ACHN (cell line): ENCODE measurements at places on chromosomes 1 and 21.

DNA sequence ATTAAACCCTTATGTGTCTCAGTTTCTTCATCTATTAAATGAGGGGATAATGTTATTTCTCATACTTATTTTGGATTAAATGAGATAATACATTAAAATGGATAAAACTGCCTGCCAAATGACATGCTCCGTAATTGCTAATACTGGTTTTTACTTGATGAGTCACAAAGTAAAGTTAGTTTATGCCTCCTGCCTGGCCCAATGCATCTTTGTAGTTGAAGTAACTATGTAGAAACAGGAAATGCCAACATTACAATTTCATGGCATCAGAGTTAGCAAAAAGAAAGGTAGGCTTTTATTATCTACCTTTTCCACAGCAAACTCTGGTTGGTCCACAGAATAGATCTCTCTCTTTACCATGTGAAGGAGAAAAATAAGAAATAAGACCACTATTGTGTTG is 214.5 kb downstream of the TBX15 start:
- no peak for DNase-seq

GRCh38 chr1:37477946-37478345 is 3.6 kb downstream of the ZC3H12A start:
- no peak for DNase-seq

DNA sequence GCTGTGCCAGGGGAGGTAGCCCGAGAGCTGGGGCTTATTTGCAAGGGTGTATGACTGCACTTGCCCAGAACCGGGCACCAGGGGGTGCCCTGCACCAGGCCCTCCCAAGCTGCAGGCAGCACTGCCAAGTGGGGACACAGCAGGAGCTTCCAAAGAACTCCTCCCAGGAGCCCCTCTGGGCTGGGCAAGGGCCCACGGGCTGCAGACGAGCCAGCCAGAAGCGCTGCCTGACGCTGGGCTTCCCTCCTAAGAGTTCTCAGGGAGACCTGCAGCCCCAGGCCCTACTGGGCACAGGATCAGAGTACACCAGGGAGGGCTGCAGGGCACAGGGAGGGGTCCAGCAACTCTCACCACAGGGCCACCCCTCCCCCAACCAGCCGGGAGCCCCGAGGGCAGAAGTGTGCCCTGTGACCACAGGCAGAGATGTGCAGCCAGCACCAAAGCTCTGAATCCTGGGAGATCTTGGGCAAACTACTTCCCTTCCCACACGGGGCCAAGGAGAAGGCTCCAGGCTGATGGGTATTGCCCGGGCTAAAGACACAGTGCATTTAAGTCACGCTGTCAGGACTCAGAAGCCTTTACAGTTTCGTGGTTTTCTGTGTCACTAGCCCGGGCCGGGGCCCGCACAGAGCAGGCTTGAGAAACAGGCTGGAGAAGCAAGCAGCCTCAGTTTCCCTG is 63.4 kb downstream of the KCNAB2 start:
- DNase-seq: peak; percentile 61

- no peak for DNase-seq
Measured at GRCh38 chr1:118751166-118751565, 237.0 kb downstream of the TBX15 start.

- peak; percentile 84 for DNase-seq
Measured at GRCh38 chr1:214557952-214558735, 6.7 kb upstream of the PTPN14 start.

DNA sequence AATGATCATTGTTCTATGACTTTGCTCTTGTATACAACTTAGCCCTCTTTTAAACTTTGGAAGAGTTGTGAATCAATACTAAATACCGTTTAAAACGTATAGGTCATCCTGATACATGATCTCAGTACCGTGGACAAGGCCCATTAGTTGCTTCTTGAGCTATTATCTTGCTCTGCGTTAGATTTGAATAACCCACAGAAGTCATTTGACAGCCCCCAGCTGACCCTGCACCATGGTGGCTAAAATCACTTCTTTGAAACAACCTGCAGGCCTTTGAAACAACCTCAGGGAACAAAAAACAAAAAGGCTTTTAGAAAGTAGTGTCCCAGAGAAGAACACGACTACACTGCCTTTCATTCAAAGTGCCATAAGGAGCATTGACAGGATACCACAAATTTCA is 473.0 kb upstream of the ADGRL2 start:
- no peak for DNase-seq

- DNase-seq: no peak
Measured at GRCh38 chr1:97095764-97096163, 374.2 kb downstream of the PTBP2 start.

DNA sequence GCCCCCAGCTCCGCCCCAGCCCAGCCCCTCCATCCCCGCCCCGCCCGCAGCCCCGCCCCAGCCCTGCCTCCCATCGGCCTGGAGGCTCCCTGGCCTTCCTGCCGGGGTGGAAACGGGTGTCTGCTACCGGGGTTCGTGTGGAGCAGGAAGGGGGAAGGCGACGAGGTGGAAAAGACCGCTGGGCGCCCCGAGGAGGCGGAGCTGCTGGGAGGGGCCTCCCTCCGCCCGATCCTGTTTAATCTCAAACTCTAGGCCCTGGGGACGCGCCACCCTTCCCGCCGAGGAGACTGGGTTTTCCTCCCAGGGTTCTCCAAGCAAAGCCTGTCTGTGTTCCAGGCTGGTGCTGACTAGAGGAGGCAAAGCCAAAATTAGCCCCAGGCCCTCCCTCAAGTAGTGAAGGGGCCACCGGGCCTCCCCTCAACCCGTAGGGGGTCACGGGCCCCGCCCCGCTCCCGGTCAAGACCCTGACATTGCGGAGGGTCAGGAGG is 16.2 kb upstream of the TTLL10 start:
- peak; percentile 91 for DNase-seq

- DNase-seq: no peak
Measured at GRCh38 chr21:35338881-35339632, 290.0 kb upstream of the RUNX1 start.

GRCh38 chr1:77175230-77175844 is 43.9 kb downstream of the PIGK start:
- DNase-seq: peak; percentile 25

DNA sequence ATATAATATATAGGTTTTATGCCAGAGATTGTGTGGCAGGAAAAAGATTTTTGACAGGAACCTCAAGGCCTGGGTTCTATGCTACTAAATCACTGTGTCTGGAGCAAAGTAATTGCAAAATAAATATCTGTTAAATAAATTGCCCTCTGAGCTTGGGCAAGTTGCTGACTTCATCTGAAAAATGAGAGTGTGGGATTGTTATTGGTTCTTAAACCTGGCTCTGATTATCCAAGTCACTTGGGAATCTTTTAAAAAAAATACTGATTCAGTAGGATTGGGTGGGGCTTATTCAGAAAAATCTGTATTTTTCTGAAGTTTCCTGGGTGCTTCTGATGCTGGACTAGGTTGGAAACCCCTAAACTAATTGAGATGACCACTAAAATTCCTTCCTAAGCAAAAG is 174.1 kb upstream of the SGIP1 start:
- DNase-seq: no peak

- no peak for DNase-seq
Measured at GRCh38 chr1:15249081-15249480, 2.1 kb downstream of the FHAD1 start.

GRCh38 chr1:224287714-224288113 is 42.3 kb downstream of the NVL start:
- no peak for DNase-seq

DNA sequence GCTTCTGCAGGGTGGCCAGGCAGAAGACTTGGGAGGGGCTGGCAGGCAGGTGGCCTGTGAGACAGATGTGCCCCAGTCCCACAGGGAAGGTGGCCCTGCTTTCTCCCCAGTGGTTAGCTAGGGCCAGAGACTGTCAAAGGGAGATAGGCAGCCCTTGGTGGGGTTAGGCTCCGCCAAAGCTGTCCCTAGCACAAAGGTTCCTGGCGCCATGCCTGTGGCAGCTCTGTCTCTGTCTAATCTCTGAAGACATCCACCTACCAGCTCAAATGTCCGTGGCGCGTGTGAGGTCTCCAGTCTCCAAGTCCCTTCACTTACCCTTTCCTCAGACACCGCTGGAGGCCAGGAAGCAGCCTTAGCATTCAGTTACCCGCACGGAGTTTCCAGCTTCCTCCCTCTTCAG is 17.7 kb downstream of the TCP10L start:
- no peak for DNase-seq

DNA sequence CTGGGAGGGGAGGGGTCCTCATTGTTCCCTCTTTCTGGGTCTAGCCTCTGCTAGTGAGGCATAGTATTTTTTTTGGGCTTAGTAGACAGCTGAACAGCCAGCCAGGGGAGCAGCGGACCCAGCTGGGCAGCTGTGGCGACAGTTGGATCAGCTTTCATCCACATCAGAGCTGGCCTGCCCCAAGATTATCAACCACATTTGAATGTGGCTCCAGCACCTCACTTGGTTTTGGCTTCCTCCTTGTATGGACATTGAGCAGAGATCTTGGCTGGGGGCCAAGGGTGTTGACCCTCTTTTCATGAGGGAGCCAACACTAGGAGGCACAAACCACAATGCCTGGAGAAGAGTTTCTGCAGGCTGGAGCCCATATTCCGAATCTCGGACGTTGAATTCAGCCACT is 25.0 kb downstream of the WNT4 start:
- no peak for DNase-seq

- DNase-seq: no peak
Measured at GRCh38 chr1:52235646-52236045, 93.8 kb downstream of the ZFYVE9 start.

- no peak for DNase-seq
Measured at GRCh38 chr1:46275030-46275337, 27.4 kb downstream of the RAD54L start.

DNA sequence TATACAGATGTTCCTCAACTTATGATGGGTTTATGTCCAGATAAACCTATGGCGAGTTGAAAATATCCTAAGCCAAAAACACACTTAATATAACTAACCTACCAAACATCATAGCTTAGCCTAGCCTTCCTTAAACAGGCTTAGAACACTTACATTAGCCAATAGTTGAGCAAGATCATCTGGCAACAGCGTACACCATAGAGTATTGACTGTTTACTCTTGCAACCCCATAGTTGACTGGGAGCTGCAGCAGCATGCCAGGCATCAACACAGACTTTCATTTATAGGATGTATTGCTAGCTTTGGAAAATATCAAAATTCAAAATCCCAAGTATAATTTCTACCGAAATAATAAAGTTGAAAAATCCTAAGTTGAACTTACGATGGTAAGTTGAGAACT is 5.5 kb upstream of the LCE2D start:
- no peak for DNase-seq

GRCh38 chr1:216183007-216183406 is 240.2 kb downstream of the USH2A start:
- DNase-seq: peak; percentile 29

GRCh38 chr1:51863384-51863783 is 15.1 kb downstream of the NRDC start:
- no peak for DNase-seq
